ENCODE measurements at places on chromosomes 2 and 18.
A peak's percentile ranks its signal among the peaks of the same experiment; 100 is the strongest.

DNA sequence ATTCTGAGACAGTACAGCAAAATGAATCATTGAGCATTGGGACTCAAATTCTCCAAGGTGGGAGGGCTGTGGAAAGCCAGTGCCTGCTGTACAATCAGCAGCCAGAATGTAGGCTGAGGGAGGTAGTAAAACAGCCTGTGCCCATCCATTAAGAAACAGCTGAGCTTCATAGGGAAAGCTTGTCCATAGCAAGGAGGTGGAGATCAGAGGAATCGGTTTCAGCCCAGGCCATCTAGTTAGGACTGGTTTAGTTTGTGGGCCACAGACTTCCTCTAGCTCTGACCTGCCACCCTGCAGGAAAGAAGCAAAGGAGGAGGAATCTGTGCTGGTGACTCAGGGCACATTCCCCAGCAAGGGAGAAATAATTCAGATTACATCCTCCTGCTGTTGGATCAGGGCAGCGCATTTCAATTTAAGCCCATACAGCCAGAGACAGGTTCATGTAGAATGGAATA, 333.4 kb downstream of the SETBP1 start:
- no peak for DNase-seq

DNA sequence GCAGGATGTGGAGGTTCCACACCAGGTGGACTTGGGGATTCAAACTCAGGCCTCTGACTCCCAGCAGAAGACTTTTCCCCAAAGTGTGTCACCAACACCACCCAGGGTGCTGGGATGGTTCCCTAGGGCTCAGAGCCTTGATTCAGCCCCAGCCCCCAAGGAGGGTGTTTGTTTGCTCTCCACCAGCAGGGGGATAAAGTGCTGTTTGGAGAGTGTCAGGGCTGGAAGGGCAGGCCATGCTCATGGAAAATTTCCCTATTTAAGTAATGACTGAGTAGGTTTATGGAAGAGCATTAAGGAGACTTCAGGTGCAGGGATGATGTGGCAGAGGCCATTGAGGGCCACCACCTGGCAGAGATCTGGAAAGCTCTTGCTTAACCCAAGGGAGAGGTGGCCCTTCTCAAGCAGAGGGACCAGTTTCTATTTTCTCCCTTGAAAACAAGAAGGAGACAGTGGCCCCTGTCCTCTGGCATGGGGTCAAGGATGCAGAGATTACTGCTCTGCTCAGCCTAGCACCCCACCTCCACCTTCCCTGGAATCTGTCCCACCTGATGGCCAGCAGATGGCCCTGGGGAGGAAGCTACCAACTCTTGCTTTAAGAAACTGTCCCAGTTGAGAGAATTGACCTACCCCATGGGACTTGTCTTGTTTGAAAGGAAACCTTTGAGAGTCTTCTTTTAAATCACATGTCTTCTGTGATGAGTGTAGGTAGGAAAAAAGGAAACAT, 122.1 kb downstream of the ACOXL start:
- DNase-seq, result no peak

- peak; percentile 83 for DNase-seq
Measured at GRCh38 chr2:233053928-233054784, 6.0 kb upstream of the INPP5D start.

GRCh38 chr2:28896906-28897305, 2.4 kb downstream of the WDR43 start:
- DNase-seq, result no peak

GRCh38 chr2:60699617-60700016, 56.5 kb upstream of the PAPOLG start:
- DNase-seq, result no peak

GRCh38 chr18:34837769-34838272, 127.7 kb downstream of the DTNA start:
- no peak for DNase-seq

DNA sequence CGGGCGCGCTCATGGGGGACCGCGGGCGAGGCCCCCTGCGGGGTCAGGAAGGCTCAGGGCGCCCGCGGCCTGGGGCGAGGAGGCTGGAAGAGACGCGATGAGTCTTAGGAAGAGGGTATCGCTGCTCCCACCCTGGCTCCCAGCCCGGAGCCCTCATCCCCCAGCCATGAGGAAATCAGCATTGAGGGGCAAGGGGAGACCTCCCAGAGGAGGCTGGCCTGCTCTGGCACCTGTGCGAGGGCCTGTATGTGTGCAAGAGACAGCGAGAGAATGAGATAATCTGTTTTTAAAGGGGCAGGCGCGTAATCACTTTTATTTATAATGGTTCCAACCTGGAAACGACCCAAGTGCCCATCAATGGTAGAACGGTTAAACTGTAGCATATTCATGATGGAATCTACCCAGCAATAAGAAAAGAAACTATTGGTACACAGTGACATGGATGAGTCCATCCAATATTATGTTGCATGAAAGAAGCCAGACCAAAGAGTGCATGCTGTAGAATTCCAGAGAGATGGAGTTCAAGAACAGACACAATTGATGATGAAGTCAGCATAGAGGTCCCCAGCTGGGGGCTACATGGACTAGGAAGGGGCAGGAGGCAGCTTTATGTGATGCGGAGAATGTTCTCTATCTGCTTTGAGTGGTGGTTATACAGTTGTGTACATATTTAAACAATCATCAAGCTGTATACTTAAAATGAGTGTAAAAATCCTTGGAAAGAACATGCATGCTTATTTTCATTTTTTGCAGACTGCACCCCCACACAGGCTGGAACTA, 14.4 kb downstream of the FBXO41 start:
- DNase-seq, result no peak

GRCh38 chr2:191976436-191976835, 129.5 kb upstream of the CAVIN2 start:
- no peak for DNase-seq

DNA sequence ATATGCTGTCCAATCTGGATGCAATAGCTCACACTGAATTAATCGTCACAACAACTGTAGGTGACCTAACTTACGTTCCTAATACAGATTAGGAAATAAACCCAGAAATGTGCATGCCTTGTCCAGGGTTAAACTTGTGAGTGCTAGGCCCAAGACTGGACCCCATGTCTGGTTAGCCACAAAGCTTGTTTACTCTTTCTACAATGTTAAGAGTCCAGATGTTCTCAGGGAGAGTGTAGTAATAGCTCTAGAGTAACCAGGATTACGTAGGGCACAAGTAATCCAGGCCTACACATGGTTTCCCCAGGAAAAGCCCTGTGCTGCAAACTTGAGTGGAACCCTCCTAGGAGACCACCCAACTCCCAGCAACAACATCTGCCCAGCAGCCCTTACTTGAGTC, 26.2 kb downstream of the TRIB2 start:
- DNase-seq, result no peak

- no peak for DNase-seq
Measured at GRCh38 chr2:26720322-26721114, 28.0 kb downstream of the KCNK3 start.

DNA sequence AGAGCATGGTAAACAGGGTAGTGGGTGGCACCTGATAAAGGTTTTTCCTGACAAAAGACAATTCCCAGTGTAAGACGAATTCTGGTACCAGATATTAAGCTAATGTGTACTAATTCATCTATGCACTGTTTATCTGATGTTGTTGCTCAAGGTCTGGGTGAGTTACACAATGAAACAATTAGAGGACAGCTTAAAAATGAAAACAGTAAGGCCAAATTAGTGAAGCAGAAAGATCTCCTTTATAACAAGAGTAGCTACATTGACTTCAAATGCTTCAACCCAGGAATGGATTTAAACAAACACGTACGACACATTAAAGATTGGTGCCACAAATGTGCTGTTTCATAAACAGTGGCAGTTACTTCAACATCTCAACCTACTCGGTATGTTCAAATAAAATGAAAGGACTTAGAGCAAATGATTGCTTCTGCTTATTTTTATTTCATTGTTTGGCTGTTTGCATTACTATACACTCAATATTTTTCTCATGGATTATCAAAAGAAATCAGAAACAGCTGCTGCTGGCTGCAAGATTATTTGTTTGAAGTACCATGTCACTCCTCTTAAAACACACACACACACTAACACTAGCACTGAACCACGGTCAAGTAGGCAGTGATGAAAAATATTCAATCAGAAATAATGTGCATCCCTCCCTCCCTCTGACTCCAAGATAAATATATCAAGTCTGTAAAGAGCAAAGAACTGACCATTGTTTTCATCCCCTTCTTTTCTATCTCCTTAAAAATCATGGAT, 94.4 kb upstream of the RND3 start:
- no peak for DNase-seq

All from GM12891 (cell line).